SJSA1 (cell line): ENCODE measurements at places on chromosomes 5 and 9. TPM values are rescaled to one million over a fixed set of nuclear protein-coding genes. Genes with fewer than 3 reads are reported as not detected.

- no peak for DNase-seq
- no peak overlapping the region for H3K4me3 ChIP-seq
- H3K36me3 ChIP-seq = no peaks in the 10 kb centered on the region
These were observed 1.3 kb downstream of the HAVCR2 start for GRCh38 chr5:157107508-157107907.

DNA sequence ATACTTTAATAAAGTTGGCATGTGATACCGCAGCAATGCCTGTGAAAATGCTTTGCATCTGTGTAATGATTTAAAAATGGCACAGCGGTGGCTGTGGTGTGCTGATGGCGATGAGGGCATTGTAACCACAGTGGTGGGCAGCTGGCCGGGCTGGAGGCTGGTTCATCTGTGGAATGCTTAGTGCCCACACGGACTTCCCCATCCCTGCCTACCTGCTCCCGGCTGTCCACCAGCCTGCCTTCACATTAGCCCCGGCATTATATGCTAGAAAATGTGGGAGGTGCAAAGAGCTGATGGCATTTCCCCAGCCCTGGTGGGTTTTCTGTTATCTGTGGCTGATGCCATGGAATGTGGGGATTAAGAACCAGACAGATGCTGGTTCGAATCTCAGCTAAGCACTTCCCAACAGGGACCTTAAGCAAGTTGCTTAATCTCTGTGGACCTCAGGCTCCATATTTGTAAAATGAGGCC is 2.9 kb upstream of the NDST1 start:
- no peaks in the 10 kb centered on the region for H3K27me3 ChIP-seq
- no peak overlapping the region for H3K27ac ChIP-seq
- DNase-seq = no peak
- H3K36me3 ChIP-seq = peaks cover 44% of the 10 kb centered on the region
- H3K4me3 ChIP-seq = no peak overlapping the region

DNA sequence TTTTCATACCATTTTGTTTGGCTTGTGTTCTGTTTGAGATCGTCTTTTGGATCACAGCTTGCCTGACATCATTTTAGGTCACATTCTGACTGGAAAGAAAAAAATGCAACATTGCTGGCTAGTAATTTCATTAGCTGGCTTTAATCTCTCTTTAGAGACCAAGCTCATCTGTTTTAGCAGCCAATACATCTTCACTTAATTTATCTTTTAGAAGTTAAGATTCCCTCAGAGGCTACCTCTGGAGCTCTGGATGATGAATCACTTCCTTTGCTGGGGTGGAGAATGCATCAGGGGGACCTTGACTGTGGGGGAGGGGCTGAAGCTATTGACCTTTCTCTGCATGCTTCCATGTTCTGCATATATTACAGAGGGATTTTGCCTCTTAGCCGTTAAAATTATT is 181.5 kb upstream of the OTULINL start:
- peaks cover 15% of the 10 kb centered on the region for H3K4me1 ChIP-seq
- H3K27me3 ChIP-seq = no peaks in the 10 kb centered on the region
- H3K36me3 ChIP-seq = peaks cover 69% of the 10 kb centered on the region
- peak; percentile 39 for DNase-seq

- no peak overlapping the region for H3K4me3 ChIP-seq
- H3K36me3 ChIP-seq = no peaks in the 10 kb centered on the region
- H3K27ac ChIP-seq = no peak overlapping the region
- no peak for DNase-seq
- H3K4me1 ChIP-seq = no peaks in the 10 kb centered on the region
These were observed 124.8 kb upstream of the LMX1B start for GRCh38 chr9:126488881-126489404.

GRCh38 chr5:74500110-74500917 is 140.2 kb downstream of the ENC1 start:
- DNase-seq = no peak
- H3K27ac ChIP-seq = no peak overlapping the region
- H3K27me3 ChIP-seq = no peaks in the 10 kb centered on the region
- no peaks in the 10 kb centered on the region for H3K4me1 ChIP-seq
- H3K36me3 ChIP-seq = no peaks in the 10 kb centered on the region

GRCh38 chr9:1455766-1456165 is 405.6 kb downstream of the DMRT2 start:
- DNase-seq = no peak
- no peaks in the 10 kb centered on the region for H3K27me3 ChIP-seq
- no peaks in the 10 kb centered on the region for H3K36me3 ChIP-seq
- H3K4me3 ChIP-seq = no peak overlapping the region
- peaks cover 25% of the 10 kb centered on the region for H3K4me1 ChIP-seq
- H3K27ac ChIP-seq = no peak overlapping the region

GRCh38 chr9:4118666-4119065 is 181.2 kb downstream of the GLIS3 start:
- DNase-seq = no peak
- no peaks in the 10 kb centered on the region for H3K27me3 ChIP-seq
- 0 out of 2 replicates have a peak, but pooled peaks cover under 1% of the 10 kb centered on the region for H3K4me1 ChIP-seq
- no peak overlapping the region for H3K27ac ChIP-seq

DNA sequence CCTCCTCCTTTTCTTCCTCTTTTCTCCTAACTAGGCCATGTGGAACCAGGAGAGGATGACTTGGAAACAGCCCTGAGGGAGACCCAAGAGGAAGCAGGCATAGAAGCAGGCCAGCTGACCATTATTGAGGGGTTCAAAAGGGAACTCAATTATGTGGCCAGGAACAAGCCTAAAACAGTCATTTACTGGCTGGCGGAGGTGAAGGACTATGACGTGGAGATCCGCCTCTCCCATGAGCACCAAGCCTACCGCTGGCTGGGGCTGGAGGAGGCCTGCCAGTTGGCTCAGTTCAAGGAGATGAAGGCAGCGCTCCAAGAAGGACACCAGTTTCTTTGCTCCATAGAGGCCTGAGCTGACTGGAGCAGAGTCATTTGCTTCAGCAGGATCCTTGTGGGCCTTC is 13.7 kb downstream of the NUDT2 start:
- H3K27me3 ChIP-seq = no peaks in the 10 kb centered on the region
- no peak overlapping the region for H3K4me3 ChIP-seq
- no peak for DNase-seq
- no peaks in the 10 kb centered on the region for H3K36me3 ChIP-seq
- no peaks in the 10 kb centered on the region for H3K4me1 ChIP-seq
- no peak overlapping the region for H3K27ac ChIP-seq

- H3K27me3 ChIP-seq = no peaks in the 10 kb centered on the region
- H3K27ac ChIP-seq = no peak overlapping the region
- no peak overlapping the region for H3K4me3 ChIP-seq
These were observed 255.1 kb downstream of the NR2F1-AS1 start for GRCh38 chr5:93325946-93326345.

DNA sequence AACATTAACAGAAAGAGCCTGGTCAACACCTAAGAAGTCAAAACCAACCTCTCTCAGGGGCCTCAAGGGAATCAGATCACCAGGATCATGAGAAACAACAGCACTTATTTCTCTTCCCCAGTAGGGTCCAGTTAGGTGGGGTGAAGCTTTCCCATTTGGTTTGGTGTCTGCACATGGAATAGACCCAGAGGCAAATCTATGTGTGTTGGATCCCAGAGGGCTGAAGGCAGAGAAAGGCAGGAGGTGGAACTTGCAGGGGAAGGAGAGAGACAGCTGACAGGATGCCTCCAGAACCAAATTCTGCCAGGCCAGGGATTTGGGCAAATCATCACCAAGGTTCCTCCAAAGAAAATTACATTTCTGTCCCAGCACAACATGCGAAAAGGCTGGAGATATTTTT is 104.8 kb upstream of the SPOCK1 start:
- peak; percentile 22 for DNase-seq
- no peak overlapping the region for H3K4me3 ChIP-seq
- no peak overlapping the region for H3K27ac ChIP-seq
- no peaks in the 10 kb centered on the region for H3K4me1 ChIP-seq

Gene TNFSF15
- not detected in 2 replicates for total RNA-seq

Gene GABRA6
- total RNA-seq = not detected in 2 replicates

Gene SLCO6A1
- total RNA-seq = not detected in 2 replicates
